Stimulated activated CD8-positive, alpha-beta memory T cell treated with anti-CD3 and anti-CD28 coated beads, Interleukin-7, amount 100 ng/mL, for 1 hour (primary cell): ENCODE measurements at places on chromosomes 5 and 9.

DNA sequence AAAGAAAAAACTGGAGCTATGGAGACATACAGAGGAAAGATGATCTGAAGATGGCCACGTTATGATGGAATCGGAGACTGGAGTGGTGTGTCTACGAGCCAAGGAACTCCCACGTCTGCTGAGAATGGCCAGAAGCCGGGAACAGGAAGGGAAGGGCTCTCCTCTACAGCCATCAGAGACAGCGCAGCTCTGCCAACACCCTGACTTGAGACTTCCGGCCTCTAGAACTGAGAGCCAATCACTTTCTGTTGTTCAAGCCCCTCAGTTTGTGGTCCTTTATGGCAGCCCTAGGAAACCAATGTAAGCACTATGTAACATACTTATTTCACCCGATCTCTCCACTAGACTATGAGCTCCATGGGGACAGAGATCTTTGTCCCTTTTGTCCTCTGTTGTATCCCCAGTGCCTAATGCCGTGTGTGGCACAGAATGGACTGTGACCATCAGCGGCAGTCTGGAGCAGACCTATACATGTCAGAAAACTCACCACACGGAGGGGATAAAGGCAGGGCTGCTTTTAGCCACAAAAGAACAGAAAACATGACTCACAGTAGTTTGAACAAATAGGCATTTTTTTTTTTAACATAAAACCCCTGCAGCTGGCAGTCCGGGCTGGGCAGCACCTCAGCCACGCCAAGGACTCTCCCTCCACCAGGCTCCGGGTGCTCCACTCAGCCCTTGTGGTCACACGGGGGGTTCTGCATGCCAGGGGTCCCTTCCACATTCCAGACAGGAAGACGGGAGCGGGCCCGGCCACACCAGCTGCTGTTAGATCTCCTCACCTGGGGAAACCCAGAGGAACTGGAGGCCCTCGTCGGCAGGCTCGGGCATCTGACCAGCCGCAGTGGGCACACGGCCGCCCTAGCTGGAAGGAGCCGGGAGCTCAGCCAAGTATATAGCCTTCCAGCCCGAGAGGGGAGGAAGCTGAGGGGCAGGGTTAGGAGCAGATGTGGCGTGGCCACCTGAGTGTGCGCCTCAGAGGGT, 16.1 kb upstream of the MXD3 start:
- no peak for DNase-seq

DNA sequence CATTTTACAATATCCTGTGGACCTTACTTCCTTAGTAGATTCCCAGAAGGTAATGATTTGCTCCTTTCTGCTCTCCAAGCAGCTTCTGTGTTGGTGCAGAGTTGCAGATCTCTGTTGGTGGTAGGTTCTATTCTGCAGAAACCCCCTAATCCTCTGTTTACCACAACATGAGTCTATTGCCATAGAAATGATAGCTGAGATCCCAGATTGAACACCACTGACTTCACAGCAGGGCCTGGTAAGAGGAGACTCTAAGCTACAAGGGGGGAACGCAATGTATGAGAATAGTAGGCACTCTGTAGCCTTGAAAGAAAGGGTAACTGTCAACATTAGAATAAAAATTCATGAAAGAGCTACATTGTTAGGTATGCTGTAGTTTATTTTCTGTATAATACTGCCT, 59.5 kb downstream of the MUSK start:
- DNase-seq, result no peak

GRCh38 chr9:14310311-14310710, 3.6 kb downstream of the NFIB start:
- DNase-seq, result no peak

DNA sequence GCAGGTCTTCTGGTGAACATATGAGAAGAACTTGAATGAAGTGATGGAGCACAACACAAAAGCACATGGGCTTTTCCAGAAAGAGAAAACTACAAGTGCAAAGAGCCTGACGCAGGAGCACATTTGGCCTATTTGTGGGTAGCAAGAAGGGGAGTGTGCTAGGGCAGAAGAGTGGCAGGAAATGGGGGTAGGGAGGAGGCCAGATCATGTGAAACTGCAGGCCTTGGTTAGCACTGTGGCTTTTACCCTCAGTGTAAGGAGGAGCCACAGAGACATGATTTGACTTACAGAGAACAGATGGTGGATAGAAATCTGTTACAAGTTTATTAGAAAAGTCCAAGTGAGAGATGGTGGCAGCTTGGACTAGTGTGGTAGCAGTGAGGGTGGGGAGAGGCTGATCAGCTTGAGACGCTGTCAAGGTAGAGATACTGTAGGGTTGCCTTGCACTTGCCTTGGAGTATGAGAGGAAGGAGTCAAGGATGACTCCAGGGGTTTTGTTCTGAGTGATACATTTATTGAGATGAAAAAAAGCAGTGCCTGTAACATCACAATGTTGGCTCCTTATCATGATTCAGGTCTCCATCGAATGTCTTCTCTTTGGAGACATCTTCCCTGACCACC, 126.7 kb downstream of the PPP2R2B start:
- DNase-seq, result peak; percentile 31

DNA sequence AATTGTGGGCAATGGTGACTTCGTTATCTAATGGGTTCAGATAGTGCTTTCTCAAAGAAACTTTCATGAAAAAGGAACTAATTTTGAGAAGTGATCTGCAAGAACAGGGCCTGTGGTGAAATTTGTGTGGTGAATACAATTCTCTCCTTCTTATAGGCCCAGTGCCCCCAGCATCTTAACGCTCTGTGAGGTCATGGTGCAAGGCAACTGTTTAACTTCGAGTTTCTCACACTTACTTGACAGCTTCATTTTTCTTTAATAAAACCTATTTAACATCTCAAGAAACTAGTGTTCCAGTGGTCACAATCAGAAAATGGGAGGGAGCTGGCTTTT, 69.2 kb downstream of the FAM114A2 start:
- DNase-seq, result no peak

DNA sequence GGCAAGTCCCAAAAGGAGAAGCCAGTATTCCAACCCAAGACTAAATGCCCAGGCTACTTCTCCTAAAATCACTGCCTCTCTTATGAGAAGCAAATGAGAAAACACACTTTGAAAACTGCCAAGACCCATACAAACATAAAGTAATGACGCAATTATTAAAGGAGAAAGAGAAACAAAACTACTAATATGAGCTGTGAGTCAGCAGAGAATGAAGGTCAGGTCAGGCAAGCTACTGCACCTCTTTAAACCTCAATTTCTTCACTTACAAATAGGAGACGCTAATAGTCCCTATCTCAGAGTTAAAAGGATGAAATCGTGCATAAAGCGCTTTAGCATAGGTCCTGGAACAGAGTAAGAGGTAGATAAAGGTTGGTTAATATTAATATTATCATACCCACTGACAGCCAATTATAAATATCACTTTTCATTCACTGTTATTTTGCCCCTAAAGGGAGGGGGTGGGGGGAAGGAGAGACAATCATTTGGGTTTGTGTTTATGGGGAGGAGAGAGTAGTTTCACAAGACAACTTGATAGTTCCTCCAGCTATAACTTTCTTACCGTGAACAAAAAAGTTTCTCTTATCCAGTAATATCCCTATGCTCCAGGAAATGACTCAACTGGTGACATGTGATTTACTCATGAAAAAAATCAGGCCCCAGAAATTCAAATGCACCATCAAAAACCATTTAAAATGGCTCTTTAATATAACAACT, 3.6 kb downstream of the PSMB7 start:
- DNase-seq, result no peak

GRCh38 chr5:12277504-12278192, 373.4 kb upstream of the CTNND2 start:
- DNase-seq, result no peak

DNA sequence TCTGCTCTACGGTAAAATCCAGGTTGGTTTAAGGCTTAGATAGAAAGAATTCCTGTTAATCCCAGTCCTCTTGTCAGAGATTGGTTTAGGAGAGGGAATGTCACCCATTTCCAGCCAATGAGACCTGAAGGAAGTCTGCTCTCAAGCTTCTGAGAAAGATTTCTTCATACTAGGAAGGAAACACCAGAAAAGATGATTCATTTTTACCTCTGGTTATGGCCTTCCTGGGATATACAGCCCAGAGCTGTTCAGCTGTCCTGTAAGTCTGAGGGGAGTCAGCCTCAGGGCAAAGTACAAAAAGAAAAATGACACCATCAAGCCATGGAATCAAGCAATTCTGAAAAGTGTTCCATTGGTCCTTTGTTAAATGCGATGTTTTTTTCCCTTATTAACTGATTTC, 18.6 kb upstream of the CFAP95 start:
- no peak for DNase-seq

DNA sequence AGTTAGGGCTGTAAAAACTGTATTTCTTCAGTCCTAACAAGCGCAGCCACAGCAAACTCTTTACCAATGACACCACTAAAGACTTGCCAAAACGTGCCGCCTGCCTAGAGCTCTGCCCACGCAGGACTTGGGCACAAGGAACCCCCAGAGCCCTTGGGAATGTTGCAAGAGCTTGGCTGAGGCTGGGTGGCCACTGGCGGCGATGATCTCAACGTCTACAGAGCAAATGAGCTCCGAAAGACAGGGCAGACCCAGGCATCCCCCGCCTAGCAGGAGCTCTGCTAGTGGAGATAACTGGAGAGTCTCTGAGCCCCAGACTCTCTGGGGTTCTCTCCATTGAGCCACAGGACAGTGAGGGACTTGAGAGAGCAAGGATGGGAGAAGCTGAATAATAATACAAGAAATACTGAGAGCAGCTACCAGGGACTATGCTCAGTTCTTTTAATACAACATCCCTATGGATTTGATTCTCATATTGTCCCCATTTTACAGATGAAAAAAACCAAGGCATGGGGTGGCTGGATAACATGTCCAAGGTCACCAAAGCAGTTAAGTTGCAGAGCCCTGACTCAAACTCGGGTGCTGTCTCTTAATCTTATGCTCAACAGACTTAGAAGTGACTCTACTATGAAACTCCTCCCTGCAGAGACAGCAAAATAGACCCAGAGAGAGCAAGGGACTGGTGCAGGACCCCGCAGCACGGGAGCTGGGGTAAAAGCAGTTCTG, 32.5 kb downstream of the SHB start:
- no peak for DNase-seq

DNA sequence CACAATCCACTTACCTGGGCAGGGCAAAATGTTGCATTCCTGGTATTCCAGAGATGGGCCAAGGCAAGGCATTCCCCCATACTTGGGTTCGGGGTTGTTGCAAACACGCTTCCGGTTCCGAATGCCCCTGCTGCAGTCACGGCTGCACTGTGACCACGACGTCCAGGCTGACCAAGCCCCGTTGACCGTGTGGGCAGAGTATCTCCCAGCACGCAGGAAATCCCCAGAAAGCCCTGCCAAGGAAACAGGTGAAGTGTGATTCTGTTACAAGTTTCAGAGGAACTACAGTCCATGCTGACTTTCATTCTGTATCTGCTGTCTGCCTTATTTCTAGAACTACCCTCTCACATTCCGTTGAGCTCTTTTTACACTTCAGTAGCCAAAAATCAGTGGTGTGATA, 483.0 kb downstream of the SEMA5A start:
- DNase-seq, result no peak

DNA sequence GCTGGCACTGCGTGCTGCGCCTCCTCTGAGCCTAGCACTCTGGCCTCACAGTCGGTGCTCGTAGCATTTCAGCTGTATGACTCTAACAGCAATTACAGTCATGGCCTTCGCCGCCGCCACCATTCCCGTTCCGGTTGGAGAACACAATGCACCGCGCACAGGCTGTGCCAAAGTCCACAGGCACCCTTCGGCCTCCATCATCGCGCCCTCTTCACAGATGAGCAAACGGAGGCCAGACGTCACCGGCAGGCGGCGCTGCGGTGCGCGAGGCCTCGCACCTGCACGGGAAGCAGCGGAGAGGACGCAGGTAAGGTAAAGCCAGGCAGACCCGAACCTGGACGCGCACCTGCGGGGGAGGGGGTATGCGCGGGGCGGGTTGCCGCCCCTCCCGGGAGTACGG, 128.9 kb downstream of the BARX1 start:
- no peak for DNase-seq

DNA sequence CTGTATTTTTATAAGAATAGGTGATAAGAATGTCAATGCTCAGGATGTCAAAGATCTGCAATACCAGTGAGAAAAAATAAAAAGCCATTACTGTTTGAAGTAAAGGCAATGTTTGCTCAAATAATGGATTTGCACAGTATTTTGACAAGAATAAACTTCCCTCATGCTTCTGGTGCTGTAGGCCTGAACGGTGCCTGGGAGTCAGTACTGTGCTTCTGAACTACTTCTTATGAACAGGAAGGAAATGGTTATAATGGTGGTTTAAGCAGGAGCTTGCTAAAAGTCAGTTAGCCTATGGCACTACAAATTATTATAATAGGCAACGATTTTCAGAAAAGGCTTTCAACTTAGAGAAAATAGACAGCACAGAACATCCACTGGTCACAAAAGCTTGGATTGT, 548.3 kb upstream of the CDH18 start:
- DNase-seq, result no peak

- no peak for DNase-seq
Measured at GRCh38 chr5:4018007-4018406, 422.4 kb downstream of the IRX1 start.

DNA sequence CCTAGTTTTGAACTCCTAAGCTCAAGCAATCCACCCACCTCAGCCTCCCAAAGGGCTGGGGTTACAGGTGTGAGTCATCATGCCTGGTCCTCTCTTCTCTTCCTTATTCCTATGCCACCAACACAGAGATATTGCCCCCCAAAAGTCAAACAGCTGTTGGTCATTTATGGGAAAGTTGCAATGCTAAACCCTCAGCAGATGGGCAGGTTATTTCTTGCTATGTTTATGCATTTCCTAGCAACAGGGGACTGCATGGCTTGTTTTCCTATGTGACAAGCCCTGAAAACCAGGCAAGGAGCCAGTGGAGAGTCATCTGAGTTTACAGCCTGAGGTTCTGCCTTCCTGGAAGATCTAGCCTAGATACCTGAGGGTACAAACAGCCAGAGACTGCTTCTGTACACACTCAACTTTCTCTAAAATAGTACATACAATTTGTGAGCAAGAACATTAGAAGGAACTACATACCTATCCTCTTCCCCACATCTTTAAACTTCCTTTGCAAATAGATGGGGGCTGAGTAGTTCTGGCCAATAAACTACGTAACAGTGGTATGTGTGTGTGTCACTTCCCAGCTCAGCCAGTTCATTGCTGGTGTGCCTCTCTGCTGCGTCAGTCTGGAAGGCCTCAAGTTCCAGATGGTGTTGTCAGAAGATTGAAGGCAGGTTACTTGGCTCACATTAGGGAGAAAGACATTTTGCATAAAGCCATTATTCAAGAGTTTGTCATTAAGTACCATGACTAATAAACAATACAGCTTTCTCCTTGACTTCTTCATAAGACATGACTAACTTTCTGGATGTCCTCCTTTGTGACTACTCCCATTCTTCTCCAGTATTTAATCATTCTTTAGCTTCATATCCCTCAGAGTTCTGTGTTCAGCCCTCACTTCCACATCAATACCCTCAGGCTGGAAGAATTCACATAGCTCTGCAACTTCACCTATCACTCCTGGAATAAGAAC, 65.3 kb downstream of the CSNK1A1 start:
- DNase-seq, result no peak

DNA sequence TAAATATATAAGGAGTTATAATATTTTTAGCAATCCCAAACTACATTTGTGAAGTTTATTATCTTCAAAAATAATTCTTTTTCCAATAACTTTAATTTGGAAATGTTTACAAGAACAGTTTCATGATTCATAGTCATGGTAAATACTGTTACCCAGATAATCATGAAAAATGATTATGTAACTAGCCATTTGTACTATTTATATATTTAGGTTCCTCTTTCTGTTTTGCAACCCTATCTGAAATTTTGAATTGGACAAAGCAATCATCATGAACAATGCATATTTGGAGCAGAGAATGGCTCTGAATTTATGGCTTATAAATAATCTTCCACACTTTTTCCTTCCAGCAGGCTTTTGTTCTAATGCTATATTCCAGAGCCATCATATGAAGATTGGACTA, 499.7 kb downstream of the SLCO4C1 start:
- no peak for DNase-seq
